ENCODE measurements at places on chromosomes 4 and X.
A peak's percentile ranks its signal among the peaks of the same experiment; 100 is the strongest.

GRCh38 chr4:69649629-69650028, 3.4 kb downstream of the UGT2A1 start:
- DNase-seq = no peak

- peak; percentile 57 for DNase-seq
These were observed 263.8 kb upstream of the RPS6KA3 start for GRCh38 chrX:20530406-20530921.

DNA sequence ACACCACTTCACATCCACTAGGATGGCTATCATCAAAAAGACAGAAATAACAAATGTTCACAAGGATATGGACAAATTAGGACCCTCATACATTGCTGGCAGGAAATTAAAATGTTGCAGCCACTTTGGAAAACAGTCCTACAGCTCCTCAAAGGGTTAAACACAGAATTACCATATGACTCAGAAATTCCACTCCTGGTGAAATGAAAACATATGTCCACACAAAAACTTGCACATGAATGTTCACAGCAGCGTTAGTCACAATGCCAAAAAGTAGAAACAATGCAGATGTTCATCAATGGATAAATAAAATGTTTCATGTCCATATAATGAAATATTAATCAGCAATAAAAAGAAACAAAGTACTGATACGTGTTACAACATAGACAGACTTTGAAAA, 15.1 kb downstream of the S100G start:
- no peak for DNase-seq

- no peak for DNase-seq
These were observed 233.4 kb upstream of the STK26 start for GRCh38 chrX:131789664-131790063.

DNA sequence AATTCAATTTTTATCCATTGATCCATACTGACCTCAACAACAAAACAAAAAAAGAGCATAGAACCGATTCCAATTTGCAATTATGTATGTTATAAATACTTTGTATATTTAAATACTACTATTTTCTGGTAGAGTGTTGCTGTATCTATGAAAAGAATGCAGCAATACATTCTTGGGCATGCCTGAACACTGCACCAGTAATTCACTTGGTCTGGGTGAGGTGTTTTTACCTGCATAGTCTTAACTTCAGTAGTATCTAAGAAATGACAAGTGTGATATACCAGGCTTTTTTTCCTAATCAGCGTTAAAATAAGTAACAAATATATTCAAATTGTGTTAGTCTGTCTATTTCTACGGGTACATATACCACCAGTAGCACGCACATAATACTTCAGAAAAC, 120.2 kb downstream of the KLHL13 start:
- DNase-seq = no peak

- no peak for DNase-seq
These were observed 24.3 kb upstream of the TSPAN5 start for GRCh38 chr4:98682719-98683118.

DNA sequence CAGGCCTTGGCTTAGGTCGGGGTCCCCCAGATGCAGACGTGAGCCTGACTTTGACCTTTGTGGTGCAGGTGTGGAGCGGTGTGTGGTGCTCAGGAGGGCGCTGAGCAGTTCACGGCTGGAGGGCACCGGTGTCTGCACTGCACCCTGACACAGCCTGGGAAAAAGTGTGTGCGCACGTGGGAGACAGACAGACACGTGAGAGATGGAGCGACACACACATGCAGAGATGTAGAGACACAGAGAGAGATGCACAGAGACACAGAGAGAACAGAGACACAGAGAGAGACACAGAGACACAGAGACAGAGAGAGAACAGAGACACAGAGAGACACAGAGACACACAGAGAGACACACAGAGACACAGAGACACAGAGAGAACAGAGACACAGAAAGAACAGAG, 6.2 kb upstream of the HTRA3 start:
- DNase-seq = no peak

DNA sequence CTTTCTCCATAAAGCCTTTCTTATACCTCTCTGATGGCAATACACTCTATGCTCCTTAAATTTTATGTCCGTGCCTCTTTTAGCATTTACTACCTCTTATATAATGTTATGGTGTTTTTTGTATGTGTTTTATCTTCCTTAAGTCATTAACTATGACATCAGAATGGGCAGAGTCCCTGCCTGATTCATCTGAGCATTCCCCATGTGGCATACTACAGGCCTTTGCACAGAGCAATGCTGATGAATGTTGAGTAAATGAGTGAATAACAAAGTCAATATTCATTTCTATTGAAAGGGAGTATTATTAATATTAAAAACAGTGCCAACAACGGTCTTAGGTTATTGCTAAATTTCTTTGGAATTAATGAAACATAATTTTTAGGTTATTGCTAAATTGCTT, 18.8 kb upstream of the RPS6KA3 start:
- no peak for DNase-seq

DNA sequence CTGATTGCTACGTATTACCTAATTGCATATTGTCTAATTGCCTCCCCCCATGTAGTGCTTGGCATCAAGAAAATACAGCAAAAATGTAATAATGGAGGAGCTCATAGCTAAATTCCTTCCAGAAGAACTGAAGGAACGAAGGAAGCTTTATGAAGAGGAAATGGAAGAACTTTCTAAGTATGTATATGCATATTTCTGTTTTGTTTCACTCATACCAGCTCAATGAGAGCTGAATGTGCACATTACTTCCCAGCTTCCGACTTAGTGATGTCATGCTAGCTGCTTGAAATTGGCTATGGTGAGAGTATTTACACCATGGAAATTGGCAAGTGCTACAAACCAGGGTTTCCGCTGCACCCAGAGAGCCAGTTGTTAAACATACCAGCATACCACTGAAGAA, 34.7 kb downstream of the LONRF3 start:
- no peak for DNase-seq

DNA sequence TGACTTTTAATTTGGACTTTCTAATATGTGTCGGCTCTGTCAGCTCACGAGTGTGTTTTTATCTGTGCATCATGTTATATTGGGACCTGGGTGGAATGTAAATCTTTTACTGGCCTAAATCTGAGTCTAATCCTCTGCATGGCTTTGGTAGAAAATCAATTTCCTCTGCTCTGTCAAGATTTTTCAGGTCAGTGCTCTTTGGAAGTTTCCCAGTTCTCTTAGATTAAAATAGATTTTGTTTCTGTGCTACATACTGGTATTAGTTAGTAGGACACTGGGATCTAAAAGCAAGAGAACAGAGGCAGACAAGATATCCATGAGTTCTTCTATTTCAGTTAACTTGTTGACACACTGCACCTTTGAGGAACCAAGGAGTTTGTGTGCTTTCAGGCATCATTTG, 39.7 kb downstream of the REPS2 start:
- DNase-seq = no peak

DNA sequence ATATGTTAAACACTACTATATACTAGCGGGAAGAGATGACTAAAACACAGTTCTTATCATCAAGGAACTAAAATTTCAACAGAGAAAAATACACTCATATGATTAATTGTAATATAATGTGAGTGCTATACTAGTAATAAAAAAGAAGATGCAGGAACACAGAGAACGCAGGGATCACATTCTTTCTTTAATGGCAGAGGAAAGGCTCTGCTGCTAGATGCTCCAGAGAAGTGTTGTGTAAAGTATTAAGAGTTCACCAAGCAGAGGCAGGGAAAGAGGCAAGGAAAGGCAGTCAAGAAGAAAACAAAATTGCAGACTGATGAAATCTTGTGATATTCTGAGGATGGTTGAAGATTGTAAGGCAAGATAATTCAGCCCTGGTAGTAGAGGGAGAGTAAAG, 394.7 kb downstream of the PDGFC start:
- DNase-seq = no peak

DNA sequence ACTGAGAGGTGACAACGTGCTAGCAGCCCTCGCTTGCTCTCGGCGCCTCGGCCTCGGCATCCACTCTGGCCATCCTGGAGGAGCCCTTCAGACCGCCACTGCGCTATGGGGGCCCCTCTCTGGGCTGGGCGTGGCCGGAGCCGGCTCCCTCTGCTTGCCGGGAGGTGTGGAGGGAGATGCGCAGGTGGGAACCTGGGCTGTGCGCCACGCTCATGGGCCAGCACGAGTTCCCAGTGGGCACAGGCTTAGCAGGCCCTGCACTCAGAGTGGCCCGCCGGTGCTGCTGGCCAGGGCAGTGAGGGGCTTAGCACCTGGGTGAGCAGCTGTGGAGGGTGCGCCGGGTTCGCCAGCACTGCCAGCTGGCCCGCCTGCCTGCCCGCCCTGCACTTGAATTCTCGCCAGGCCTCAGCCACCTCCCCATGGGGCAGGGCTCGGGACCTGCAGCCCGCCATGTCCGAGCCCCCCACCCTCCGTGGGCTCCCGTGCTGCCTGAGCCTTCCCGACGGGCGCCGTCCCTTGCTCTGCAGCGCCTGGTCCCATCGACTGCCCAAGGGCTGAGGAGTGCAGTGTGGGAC, 148.0 kb downstream of the RAPGEF2 start:
- no peak for DNase-seq

DNA sequence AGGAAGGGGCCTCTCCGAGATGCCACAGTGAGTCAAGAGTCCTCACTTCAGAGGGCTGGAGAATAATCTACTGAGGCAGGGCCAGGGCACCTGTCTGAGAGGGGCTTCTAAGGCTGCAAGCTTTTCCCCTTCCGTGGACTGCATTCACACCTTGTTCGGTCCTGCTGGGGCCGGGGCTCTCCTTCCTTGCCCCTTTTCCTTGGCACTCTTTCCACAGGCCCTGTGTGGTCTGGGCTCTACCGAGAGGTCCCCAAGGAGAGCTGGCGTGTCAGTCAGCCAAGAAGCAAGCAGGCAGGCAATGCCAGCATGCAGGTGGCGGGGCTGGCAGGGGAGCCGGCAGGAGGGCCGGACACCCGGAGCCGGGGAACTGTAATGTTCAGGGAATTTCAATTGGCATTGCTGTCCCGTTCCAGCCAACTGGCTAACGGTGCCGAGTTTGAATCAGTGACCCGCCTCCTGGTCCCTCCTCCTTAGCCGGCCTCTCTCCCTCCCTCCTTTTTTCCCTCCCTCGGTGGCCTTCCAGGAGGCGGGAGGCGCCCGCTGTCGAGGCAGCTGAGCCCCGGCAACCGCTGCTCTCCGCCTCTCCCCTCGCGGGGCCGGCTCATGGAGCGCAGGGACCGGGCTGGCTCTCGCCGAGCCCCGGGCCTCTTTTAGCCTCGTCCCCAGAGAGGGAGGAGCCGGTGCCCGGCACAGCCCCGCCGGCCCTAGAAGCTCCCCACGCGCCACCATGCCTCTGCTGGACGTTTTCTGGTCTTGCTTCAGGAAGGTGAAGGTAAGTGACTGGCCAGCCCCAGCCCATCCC, at the start of gene STARD8:
Gene STARD8, plus strand, starts transcription at position 511 of the 802 bp plus-strand sequence. Its CDS starts 217 bp downstream, at position 728.
- DNase-seq = no peak

DNA sequence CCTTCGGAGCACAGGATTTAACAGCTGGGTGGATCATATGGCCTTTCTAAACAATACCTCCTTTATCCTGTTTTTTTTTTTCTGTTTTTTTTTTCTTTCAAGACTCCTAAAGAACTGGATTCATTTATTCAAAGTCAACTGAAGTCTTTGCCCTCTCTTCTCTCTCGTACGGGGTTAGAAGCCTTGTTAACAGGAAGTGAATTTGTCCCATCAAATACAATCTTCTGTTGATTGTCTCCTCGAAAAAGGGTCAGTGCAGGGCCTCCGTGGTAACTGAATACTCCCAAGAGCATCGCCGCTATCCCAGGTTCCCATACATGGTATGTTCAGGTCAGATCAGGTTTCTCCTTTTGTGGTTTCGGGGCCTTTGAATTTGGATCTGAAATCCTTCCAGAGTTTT, 1.8 kb upstream of the TMEM128 start:
- no peak for DNase-seq

- no peak for DNase-seq
These were observed 3.5 kb downstream of the CNOT6L start for GRCh38 chr4:77815636-77816035.

- DNase-seq = no peak
These were observed 80.8 kb downstream of the FGF16 start for GRCh38 chrX:77528034-77528433.

DNA sequence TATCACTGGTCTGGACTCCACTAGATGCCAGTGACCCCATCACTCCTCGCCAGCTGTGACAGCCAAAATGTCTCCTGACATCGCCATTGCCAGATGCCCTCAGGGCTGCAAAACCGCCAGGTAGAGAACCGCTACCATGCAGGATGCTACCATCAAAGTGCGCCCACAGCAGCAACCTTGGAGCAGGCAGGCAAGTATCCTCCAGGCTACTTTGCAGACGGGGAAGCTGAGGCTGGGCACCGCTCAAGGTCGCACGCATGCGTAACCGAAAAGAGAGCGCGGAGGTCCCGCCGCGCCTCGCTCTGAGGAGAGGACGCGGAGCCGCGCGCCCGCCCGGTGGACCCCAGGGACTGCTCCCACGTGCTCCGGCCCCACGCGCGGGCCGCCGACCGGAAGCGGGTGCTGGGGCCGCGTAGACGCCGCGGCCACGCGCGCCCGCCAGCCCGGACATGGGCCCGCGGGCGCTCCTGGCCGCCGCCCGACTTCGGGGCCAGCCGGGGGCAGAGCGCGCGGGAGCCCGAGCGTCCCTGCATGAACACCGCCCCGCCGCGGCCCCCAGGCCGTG, at the start of gene STS:
Gene STS, plus strand, starts transcription at position 300 of the 565 bp plus-strand sequence. CDS start 105,488 bp downstream, outside the sequence.
- DNase-seq = no peak

DNA sequence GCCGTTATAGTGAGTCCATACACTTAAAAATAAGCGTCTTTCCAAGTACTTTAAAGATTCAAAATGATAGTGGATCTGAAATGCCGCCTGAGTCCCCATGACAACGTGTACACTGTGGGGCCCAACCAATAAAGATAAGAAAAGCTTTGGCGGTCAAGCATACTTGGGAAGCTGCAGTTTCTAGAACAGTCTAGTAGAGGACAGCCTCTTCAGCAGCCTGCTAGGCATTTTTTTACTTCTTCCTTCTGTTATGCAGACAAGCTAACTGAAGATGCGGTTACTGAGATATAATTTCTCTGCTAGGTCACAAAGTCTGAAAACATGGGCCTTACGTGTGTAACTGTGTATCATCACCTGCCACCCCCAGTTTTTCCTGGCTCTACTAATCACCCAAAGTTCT, 402 bp upstream of the UPRT start:
- DNase-seq = no peak

DNA sequence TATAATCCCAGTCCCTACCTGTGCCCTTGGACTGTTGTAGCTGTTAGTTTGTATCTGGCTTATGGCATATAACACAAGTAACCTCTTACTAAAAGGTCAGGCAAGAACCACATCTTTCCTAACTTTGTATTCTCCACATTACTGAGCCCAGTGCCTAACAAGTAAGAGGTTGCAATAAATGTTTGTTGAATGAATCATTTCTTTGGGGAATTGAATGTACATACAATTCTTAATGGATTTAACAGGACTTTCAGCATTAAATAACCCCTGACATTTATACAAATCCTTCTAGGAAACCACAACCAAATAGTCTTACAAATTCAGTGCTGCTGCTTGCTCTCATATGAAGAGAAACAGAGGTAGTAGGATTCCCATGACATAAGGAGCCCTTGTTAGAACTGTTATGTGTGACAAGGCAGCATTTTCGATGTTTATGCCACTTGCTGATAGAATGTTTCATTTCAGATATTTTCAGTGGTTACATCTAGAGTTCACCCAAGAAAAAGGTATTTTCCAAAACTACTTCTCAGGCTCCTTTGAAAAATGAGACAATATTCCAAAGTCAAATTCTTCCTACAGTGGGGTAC, 62.0 kb downstream of the MBNL3 start:
- DNase-seq = no peak

GRCh38 chr4:26786916-26787315, 73.7 kb upstream of the STIM2 start:
- no peak for DNase-seq
